GM12878 (cell line): ENCODE measurements at places on chromosomes 5 and 9. TPM values are rescaled to one million over a fixed set of nuclear protein-coding genes. Genes with fewer than 3 reads are reported as not detected.

The SPATA31A3 gene
- not detected in 2 replicates for total RNA-seq

GRCh38 chr9:35520364-35520710 is 30.4 kb downstream of the RUSC2 start:
- no peaks in the 10 kb centered on the region for H3K4me1 ChIP-seq
- no peaks in the 10 kb centered on the region for H3K36me3 ChIP-seq
- H3K27ac ChIP-seq = no peak overlapping the region
- no peak overlapping the region for H3K4me3 ChIP-seq
- H3K27me3 ChIP-seq = no peaks in the 10 kb centered on the region; the same call in 1 of the 2 replicates

GRCh38 chr5:80867233-80867632 is 92.9 kb upstream of the RASGRF2 start:
- H3K27me3 ChIP-seq = no peaks in the 10 kb centered on the region
- H3K4me3 ChIP-seq = no peak overlapping the region
- H3K36me3 ChIP-seq = peaks cover 1% of the 10 kb centered on the region
- peaks cover 7% of the 10 kb centered on the region; the same call in 1 of the 2 replicates for H3K4me1 ChIP-seq

DNA sequence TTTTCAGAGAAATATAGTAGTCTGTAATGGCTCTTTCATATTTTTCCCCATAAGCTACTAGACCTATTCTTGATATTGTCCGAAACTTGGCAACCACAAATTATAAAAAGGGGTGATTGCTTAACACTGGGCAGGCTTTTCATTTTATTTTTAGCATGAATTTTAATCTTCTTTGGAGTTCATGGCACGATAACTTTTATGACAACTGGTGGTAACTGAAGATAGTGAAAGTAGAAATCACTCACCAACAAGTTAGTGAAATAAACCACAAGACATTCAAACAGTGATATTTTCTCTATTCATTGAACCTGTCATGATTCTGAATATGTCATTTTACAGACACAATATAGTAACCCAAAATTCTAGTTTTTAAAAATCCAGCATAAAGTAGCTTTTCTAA is 213.9 kb downstream of the PRDM9 start:
- no peaks in the 10 kb centered on the region for H3K27me3 ChIP-seq
- H3K4me1 ChIP-seq = no peaks in the 10 kb centered on the region
- no peaks in the 10 kb centered on the region for H3K36me3 ChIP-seq
- H3K4me3 ChIP-seq = no peak overlapping the region
- DNase-seq = no peak

GRCh38 chr9:135480071-135480939 is 723 bp downstream of the PPP1R26 start:
- peaks cover 8% of the 10 kb centered on the region; the same call in 1 of the 2 replicates for H3K27me3 ChIP-seq
- no peaks in the 10 kb centered on the region for H3K36me3 ChIP-seq
- no peak overlapping the region for H3K27ac ChIP-seq
- peak overlapping the region; percentile 63 for H3K4me3 ChIP-seq
- no peak for DNase-seq

DNA sequence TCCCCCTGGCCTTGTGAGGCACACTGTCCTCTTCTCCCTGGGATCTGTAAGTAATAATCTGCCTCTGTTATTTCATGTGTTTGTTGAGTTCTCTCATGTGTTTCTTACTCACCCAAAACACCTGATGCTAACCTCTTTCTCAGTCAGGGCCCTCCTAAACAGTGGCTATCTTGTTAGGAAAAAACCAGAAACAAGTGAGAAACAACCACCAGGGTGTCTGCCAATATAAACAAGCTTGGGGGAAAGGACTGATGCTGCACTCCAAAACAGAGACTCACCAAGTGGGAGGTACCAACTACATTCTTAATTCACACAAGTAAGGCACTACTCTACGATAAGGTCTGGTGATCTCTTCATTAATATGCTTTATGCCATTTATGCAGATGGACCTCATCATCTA is 564.4 kb downstream of the SEMA5A start:
- H3K27ac ChIP-seq = no peak overlapping the region
- no peaks in the 10 kb centered on the region for H3K4me1 ChIP-seq
- DNase-seq = no peak
- H3K4me3 ChIP-seq = no peak overlapping the region
- H3K36me3 ChIP-seq = no peaks in the 10 kb centered on the region
- H3K27me3 ChIP-seq = no peaks in the 10 kb centered on the region

DNA sequence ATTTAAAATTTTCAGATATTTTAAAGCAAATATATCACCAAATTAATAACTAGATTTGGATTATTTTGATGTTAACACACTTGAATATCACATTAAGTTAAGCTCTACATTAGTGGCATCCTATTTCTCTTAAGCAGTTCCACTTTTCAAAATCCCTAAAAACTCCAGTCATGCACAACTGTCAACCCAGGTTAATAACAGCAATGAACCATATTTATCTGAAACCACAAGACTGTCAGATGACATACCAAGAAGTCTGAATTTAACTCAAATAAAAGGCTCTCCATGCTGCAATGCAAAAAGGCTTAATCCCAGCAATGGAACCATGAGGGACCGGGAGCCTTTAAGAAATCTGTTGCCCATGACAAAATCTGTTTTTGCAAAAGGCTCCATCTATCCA is 27.5 kb downstream of the FNIP1 start:
- H3K4me1 ChIP-seq = no peaks in the 10 kb centered on the region
- no peaks in the 10 kb centered on the region; the same call in 1 of the 2 replicates for H3K36me3 ChIP-seq
- no peaks in the 10 kb centered on the region for H3K27me3 ChIP-seq
- no peak overlapping the region for H3K4me3 ChIP-seq
- H3K27ac ChIP-seq = no peak overlapping the region

The SPAG8 gene
- 0.72 and 0.98 TPM in 2 replicates for total RNA-seq

The TMEM252 gene
- total RNA-seq = not detected in 2 replicates

The ORM2 gene
- 0.64 TPM in 1 of 2 replicates, not detected in the other for total RNA-seq

DNA sequence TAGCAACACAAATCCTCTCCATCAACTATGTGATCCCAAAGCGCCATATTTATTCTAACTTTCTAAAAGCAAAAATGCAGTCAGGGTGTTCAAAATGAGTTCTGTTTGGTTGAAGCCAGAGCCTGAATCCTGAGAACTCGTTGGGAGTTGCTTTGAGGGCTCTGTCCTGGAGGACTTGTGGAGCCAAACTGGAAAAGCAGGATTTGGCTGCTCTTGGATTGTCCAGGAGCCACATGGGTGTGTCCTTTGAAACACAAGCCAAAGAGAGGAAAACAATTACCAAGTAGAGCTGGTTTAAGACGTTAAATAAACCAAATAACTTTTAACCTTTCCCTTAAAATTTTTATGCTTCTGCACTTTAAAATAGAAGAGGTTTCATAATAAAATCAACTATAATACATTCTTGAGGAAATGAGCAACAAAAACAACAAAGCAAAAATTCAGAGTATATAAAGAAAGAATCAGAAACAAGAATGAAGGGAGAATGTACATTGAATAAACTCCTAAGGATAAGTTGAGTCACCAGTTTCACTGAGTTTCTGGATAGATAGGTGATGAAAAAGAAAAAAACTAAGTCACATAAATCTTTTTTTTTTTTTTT is 13.5 kb downstream of the C5orf46 start:
- no peak overlapping the region for H3K4me3 ChIP-seq
- H3K36me3 ChIP-seq = no peaks in the 10 kb centered on the region
- H3K4me1 ChIP-seq = no peaks in the 10 kb centered on the region
- no peak for DNase-seq
- no peaks in the 10 kb centered on the region for H3K27me3 ChIP-seq
